ENCODE measurements at places on chromosomes 1 and 21. TPM values are rescaled to one million over a fixed set of nuclear protein-coding genes. Genes with fewer than 3 reads are reported as not detected.

The PRKAA2 gene
- 108 TPM for total RNA-seq

DNA sequence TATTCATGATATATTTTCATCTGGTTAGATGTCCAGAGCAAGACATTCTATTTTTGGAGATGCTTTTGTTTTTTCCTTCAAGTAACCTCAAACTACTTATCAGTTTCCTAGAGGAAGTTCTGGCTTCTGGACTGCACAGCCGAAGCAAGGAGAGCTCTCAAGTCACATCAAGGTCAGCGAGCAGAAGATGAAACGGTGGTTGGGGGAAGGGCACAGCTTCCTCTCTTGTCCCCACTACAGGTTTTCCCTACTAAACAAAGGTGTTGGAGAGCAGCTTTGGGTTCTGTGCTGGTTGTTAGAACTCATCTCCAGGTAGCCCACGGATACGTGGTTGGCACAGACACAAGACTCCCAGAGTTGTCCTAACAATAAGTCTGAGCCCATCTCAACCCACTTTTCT, 5.1 kb upstream of the PLEKHO1 start:
- H3K4me1 ChIP-seq = peaks cover 56% of the 10 kb centered on the region
- H3K27me3 ChIP-seq = no peaks in the 10 kb centered on the region
- no peak for DNase-seq
- H3K36me3 ChIP-seq = no peaks in the 10 kb centered on the region
- H3K27ac ChIP-seq = no peak overlapping the region

DNA sequence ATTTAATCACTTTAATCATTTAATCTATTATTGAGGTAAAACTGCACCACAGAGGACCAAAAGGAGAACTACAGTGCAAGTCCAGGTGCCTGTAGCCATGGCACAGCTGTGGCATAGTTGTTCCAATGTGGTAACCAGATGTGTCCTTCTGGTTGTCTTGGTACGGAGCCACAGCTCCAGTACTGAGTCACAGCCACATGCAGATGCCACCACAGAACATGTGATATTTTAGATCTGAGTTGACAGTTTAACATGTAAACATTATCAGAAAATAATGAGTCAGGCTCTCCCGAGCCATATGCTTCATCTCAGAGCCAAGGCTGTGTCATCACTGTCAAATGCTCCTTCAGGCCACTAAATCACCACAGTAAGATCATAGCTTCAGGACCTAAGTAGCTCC, 56.4 kb upstream of the RGS7 start:
- H3K4me3 ChIP-seq = no peak overlapping the region
- no peaks in the 10 kb centered on the region for H3K27me3 ChIP-seq
- DNase-seq = no peak
- no peaks in the 10 kb centered on the region for H3K36me3 ChIP-seq

DNA sequence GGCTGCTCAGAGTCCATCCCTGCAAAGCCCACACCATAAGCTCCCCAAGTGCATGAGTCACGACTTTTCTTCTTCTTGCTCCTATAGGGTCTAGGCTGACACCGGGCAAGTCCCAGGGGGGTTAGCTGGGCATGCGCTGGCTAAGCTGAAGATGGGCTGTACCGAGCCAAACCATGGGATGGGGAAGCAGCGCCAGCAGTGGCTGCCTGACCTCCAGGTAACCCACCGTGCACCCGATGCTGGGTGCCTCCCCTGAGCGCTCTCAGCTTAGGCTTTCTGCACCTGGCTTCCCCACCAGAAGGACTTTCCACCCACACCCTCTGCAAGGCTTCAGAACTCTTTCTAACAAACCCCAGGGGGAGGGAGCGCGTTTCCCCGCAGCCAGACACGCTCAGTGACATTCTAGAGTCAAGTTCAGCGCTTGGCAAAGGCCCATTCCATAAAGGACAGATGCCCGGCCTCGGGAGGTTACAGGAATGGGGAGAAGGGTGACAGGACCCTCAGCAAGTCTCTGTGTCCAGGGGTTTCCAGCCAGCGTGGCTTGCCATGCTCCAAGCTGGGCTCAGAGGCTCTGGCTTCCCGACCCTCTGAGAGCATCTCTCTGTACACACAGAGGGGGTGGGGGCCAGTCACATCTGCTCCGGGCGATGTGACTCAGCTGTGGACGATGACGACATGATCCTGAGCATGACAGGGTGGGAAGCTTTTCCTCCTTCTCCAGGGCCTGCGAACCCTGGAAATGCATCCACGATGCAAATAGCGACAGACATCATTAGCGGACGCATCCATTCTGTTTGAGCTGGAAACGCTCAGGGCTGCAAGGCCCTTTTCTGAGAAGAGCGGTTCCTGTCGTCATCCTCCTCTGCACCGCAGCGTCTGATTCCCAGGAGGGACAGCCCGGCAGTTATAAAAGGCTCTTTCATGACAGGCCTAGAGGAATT, 107.8 kb downstream of the SIK1 start:
- DNase-seq = peak; percentile 19
- H3K27me3 ChIP-seq = peaks cover 5% of the 10 kb centered on the region
- H3K36me3 ChIP-seq = no peaks in the 10 kb centered on the region
- peaks cover 7% of the 10 kb centered on the region for H3K4me1 ChIP-seq

GRCh38 chr1:175185903-175186302, 6.7 kb downstream of the KIAA0040 start:
- no peaks in the 10 kb centered on the region for H3K36me3 ChIP-seq
- no peaks in the 10 kb centered on the region for H3K27me3 ChIP-seq
- H3K4me3 ChIP-seq = no peak overlapping the region
- no peak for DNase-seq
- H3K4me1 ChIP-seq = peaks cover 72% of the 10 kb centered on the region
- no peak overlapping the region for H3K27ac ChIP-seq

DNA sequence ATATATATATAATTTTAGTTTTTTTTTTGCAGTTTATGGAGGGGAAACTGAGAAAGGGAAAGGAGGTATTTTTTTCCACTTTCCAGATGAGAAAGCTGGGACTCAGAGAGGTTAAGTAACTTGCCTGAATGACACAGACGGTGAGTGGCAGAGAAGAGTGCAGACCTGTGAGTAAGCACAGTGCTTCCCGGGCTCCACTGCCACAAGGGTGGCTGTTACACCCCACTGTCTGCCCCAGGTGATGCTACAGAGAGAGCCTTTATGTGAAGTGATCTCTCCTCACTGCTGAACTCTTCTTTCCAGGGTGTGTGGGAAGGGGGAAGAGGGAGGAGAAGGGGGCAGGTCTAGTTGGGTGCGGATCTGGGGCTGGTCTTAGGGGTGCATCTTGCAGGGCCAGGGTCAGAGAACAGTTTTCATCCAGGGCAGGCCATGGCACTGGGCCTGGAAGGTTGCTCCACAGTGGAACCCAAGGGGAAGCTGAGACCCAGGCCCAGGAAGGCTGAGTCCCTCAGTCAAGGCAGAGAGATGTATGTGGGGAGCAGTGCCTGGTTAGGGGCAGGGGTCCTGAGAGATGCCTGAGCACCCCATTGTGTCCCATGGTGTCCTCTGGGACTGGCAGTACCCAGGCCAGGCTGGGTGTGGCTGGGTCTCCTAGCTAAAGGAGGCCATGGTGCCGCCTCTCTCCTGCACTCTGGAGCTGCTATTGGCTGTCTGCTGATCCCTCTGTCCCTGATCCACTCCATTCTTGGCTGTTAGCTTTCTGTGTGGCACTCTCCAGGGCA, 357.5 kb downstream of the PTPRU start:
- peaks cover 17% of the 10 kb centered on the region for H3K27me3 ChIP-seq
- no peak overlapping the region for H3K4me3 ChIP-seq
- no peak overlapping the region for H3K27ac ChIP-seq
- no peaks in the 10 kb centered on the region for H3K4me1 ChIP-seq

GRCh38 chr1:107196973-107197562, 56.2 kb downstream of the NTNG1 start:
- H3K36me3 ChIP-seq = no peaks in the 10 kb centered on the region
- H3K4me1 ChIP-seq = no peaks in the 10 kb centered on the region
- H3K4me3 ChIP-seq = no peak overlapping the region
- no peak overlapping the region for H3K27ac ChIP-seq
- H3K27me3 ChIP-seq = no peaks in the 10 kb centered on the region

The NBPF4 gene
- not detected for total RNA-seq

GRCh38 chr1:96281491-96281890, 440.1 kb upstream of the PTBP2 start:
- no peaks in the 10 kb centered on the region for H3K36me3 ChIP-seq
- no peak overlapping the region for H3K27ac ChIP-seq
- DNase-seq = no peak
- H3K4me3 ChIP-seq = no peak overlapping the region
- H3K4me1 ChIP-seq = no peaks in the 10 kb centered on the region

The AQP10 gene
- 0.83 TPM for total RNA-seq

The NTMT2 gene
- 2.2 TPM for total RNA-seq

DNA sequence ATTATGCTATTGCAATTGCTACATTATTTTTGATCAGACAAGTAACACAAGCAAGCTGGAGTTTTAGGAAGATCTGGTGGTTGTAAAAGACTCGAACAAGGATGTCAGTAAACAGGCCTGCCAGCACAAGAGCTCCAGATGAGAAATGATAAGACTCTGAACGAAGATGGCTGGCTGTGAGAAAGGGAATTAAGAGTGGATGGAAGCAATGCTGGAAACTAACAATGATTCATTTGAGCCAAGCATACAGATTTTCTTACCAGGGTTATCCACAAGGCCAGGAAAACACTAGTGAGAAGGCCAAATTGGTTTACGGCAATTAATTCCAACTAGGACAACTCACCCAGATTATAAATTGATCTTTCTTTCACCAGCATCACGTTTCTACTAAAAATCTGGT, 54.2 kb downstream of the NRIP1 start:
- no peak overlapping the region for H3K27ac ChIP-seq
- H3K4me3 ChIP-seq = no peak overlapping the region
- H3K27me3 ChIP-seq = no peaks in the 10 kb centered on the region
- peaks cover 7% of the 10 kb centered on the region for H3K36me3 ChIP-seq
- H3K4me1 ChIP-seq = peaks cover 16% of the 10 kb centered on the region
- no peak for DNase-seq

DNA sequence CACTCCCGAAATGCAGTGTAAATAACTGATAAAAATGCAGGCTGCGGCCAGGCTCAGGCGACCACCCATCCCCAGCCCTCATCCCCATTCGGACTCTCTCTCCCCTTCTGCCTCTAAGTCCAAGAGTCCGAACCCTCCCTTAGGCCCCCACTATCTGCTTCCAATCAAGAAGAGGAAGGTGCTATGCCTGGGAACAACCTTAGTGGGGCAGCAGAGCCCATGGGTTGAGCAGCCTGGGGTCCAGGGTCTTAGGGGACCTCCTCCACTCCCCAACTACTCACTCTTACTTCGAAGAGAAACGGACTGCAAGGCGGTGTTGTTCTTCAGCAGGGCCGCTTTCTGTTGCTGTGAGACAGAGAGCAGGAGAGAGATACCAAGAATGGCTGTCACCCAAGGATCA, 12.2 kb downstream of the ARHGEF2 start:
- DNase-seq = no peak
- H3K27me3 ChIP-seq = no peaks in the 10 kb centered on the region
- no peak overlapping the region for H3K4me3 ChIP-seq
- peaks cover 51% of the 10 kb centered on the region for H3K4me1 ChIP-seq
- H3K36me3 ChIP-seq = peaks cover 83% of the 10 kb centered on the region

The OR2T29 gene
- total RNA-seq = not detected

- H3K27ac ChIP-seq = no peak overlapping the region
- H3K36me3 ChIP-seq = no peaks in the 10 kb centered on the region
- no peak for DNase-seq
- no peaks in the 10 kb centered on the region for H3K27me3 ChIP-seq
- no peaks in the 10 kb centered on the region for H3K4me1 ChIP-seq
These were observed 181.1 kb downstream of the RASAL2 start for GRCh38 chr1:178275049-178275448.

The KPRP gene
- not detected for total RNA-seq

DNA sequence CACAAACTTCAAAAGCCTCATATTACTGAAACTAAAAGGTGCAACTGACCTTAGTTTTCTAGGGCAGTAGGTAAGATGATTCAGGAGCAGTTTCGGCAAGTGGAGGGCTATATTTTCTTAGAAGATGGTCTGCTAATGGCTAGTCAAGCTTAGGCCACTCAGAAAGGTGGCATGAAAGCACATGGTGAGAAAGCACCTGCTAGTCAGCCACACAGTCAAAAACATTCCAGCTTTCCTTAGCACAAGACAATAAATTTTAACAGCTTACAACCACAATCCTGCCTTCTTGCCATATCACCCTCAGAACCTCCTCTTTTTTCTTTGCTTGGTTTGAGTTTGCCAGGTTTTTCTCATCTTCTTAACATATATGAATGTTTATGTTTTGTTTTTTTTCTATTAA, 81.1 kb upstream of the SLFNL1 start:
- H3K4me3 ChIP-seq = no peak overlapping the region
- no peaks in the 10 kb centered on the region for H3K27me3 ChIP-seq
- H3K4me1 ChIP-seq = peaks cover 5% of the 10 kb centered on the region
- no peaks in the 10 kb centered on the region for H3K36me3 ChIP-seq
- no peak for DNase-seq

DNA sequence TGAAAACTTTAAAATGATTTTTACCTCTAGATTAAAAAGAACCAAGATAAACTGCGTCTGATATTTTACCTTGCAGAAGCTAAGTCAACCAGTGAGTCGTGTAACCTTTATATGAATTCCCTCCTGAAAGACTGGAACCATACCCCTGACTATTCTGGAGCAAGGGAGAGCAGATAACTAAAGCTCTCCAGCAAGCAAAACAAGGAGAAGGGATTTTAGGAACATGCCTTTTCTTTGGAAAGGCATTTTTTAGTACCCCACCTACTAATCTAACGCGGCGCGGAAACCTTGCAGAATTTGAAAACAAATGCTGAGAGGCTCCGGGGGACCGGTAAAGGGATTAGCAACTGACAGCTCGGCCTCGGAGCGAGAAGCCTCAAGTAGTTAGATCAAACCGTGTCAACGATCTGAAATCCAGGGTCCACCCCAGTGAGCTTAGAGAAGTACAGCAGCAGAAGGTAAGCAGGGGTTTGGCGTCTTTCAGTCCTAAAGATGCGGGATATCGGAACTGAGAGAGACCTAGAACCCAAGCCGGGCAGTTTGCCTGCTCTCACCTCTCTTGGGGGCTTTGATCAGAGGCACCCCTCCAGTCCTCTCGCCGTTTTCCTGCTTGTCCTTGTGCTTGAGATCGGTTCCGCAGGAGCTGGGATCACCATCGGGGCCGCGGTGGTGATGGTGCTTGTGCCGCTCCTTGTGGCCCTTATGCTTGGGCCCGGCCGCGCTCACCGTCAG, 954 bp downstream of the RSBN1 start:
- peaks cover under 1% of the 10 kb centered on the region for H3K36me3 ChIP-seq
- no peak for DNase-seq
- H3K27me3 ChIP-seq = no peaks in the 10 kb centered on the region
- H3K4me3 ChIP-seq = peak overlapping the region; percentile 88

DNA sequence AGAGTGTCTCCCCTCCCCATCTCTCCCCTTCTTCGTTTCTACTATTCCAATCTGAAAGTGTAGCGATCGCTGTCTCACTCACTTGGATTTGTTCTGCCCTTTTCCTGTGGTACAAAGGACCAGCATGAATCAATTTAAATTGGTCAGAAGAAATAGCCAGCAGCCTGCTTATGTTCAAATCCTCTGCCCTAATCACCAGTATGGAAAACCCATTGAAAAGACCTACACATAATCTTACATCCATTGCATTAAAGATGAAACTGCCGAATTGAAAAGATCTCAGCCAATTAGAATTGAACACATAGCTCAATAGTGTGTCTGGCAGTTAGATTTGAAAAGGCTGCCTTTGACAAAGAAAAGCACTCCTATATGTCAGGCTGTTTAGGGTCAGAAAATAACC, 122.6 kb downstream of the TNNI3K start:
- H3K4me3 ChIP-seq = no peak overlapping the region
- DNase-seq = no peak
- H3K36me3 ChIP-seq = no peaks in the 10 kb centered on the region
- H3K27me3 ChIP-seq = no peaks in the 10 kb centered on the region

The LRRC39 gene
- 61.1 TPM for total RNA-seq
